Fibroblast of the aortic adventitia (primary cell): ENCODE measurements at places on chromosomes 2 and 18.

- DNase-seq, result no peak
Observed at GRCh38 chr2:215695861-215696260, 260.0 kb upstream of the FN1 start.

GRCh38 chr2:85309699-85310321 is 18.0 kb downstream of the TGOLN2 start:
- DNase-seq, result no peak

DNA sequence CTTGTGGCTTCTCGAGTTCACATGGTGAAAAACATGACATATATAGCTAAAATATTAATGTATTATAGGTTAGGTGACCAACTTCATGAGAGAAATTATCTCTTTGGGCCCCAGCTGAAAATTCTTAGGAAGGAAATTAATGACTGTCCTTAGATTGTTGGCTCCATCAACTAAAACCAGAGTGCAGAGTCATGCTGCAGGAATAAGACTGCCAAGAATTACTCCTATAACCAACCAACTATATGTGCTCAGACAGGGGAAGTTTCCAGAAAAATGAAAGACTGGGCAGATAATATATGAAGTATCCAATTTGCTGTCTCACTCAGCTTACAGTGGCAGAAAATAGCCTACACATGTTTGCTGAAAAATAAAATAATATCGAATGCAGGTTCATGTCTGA is 71.0 kb upstream of the TMEFF2 start:
- DNase-seq, result peak; percentile 67

- peak; percentile 75 for DNase-seq
Observed at GRCh38 chr2:227106845-227107759, 56.9 kb downstream of the COL4A4 start.

DNA sequence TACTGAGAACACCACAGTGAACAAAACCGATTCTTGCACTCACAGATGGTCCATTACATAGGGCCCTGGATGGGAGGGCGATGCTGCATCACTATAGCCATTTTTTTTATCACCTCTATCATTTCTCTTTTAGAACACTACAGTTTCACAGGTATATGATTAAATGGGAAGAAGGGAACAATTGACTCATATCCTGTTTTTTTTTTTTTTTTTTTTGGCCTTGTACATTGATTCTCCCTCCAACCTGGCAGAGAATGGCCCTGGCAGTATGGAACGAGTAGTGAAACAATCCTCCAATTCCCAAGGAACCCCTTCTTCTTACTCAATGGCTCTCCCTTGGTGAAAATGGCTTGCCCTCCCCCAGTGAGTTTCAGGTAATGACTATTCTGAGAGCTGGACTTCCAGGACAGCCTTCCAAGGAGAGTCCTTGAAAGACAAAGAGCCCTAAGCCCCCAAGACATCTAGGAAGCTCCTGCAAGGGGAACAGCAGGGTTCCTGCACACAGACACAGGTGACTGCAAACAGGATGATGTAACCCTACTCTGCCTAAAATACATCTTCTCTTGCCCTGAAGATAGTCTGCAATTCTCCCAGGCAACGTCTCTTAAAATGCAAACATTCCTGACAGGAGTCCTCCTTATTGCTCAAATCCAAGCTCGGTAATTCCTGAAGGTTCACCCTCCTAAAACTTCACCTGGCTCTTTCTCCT is 405.4 kb downstream of the SETBP1 start:
- no peak for DNase-seq

GRCh38 chr2:239818086-239818485 is 207.1 kb downstream of the NDUFA10 start:
- no peak for DNase-seq

DNA sequence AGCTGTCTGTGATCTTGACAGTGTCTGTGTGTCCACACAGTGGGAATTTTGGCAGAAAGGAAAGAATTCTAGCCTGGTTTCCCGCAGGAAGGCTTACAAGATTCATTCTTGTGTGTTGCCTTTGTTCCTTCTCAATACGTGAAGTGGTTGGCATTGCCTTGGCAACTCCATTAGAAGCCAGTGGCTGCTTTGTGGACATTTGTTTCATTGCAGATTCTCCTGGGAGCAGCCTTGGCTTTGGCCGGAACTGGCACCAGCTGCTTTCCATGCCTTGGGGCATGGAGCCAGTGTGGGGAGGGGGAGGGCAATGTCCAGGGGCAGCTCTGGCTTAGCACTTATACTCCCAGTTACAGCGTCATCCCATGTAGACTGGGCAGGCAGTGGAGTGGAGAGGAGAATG is 39.4 kb downstream of the KIF5C start:
- no peak for DNase-seq

DNA sequence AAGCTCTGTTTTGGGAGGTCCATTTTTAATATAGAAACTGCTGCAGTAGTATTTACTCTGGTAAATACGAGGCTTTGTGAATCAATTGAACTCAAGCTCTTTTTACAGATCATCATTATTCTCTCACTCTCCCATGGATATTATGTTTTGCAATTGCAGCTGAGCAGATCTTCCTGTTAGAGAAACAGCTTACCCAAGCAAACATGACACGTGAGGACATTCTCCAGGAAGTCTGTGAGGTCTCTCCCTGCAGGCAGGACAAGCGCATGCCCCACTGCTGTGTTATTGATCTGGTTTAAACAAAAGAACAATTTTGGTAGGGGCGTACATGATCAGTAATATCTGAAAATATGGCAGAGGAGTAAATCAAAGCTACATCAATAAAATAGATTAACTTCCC is 72.1 kb downstream of the COL6A3 start:
- no peak for DNase-seq

DNA sequence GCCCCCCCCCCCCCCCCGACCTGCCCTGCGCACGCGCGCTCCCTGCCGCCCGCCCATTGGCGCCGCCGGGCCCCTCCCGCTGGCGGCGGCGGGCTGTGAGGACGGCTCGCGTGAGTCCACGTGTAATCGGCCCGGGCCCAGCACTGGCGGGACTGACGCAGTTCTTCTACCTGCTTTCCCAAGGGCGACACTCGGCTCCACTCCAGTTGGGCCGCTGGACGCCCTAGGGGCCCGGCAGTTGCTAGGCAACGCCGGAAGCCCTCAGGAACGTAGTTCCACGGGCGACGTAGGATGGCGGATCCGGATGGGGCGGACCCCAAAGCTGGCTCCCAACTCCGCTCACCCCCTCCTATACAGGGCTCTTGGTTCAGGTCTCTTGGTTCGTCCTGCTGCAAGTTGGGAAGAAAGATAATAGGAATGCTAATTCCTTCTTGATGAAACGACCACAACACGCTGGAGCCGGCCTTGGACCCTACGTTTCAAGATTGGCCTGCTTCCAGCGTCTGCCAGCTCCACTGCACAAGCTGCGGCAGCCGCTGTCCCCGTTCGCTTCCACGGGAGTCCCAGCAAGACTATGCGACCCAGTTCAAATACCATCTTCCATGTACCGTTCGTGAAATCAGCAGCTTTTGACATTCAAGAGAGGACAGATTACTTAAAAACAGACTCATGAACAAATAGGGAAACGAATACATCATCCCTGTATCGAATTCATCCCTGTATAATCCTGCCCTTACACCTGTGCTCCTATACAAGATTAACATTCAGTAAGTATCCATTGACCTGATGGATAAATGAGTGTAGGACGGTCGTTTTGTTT is 415 bp upstream of the MCFD2 start:
- peak; percentile 87 for DNase-seq

- DNase-seq, result peak; percentile 37
Observed at GRCh38 chr2:40751981-40752380, 300.1 kb upstream of the SLC8A1 start.
